A549 treated with DMSO at 1 μM for 4 hours (cell line): ENCODE measurements at places on chromosomes 13 and 19. TPM values are rescaled to one million over a fixed set of nuclear protein-coding genes. Genes with fewer than 3 reads are reported as not detected.

The EBI3 gene
- total RNA-seq: 2.6 to 4.2 TPM (median 2.9 TPM) in 5 replicates

The DGKH gene
- total RNA-seq: 3.9 to 6.3 TPM (median 6.0 TPM) in 5 replicates

The RGL3 gene
- 0.67 to 2.7 TPM (median 2.0 TPM) in 5 replicates for total RNA-seq

The NOVA2 gene
- total RNA-seq: 0.08 to 0.13 TPM (median 0.12 TPM) in 5 replicates

The UBE2L5 gene
- total RNA-seq: not detected in 5 replicates

The PPM1N gene
- total RNA-seq: 6.3 to 7.3 TPM (median 6.6 TPM) in 5 replicates

The PLK5 gene
- 0.03 TPM in 1 of 5 replicates, not detected in the others for total RNA-seq

The CRX gene
- total RNA-seq: not detected in 5 replicates

The NFKBIB gene
- 67.8 to 124 TPM (median 98.4 TPM) in 5 replicates for total RNA-seq

The MEIOSIN gene
- 0.06 to 0.07 TPM (median 0.07 TPM) in 3 of 5 replicates, not detected in the others for total RNA-seq

The ICAM5 gene
- 0.57 to 1.2 TPM (median 0.65 TPM) in 5 replicates for total RNA-seq

The KHSRP gene
- total RNA-seq: 204 to 240 TPM (median 217 TPM) in 5 replicates

The SPACA4 gene
- total RNA-seq: 0.11 TPM in 1 of 5 replicates, not detected in the others

The CBLC gene
- not detected in 5 replicates for total RNA-seq

The ARHGAP33 gene
- 3.5 to 9.2 TPM (median 6.2 TPM) in 5 replicates for total RNA-seq

The KCTD12 gene
- 1.9 to 2.7 TPM (median 2.3 TPM) in 5 replicates for total RNA-seq

The KCTD4 gene
- total RNA-seq: not detected in 5 replicates

The REEP6 gene
- total RNA-seq: 3.7 to 5.9 TPM (median 4.9 TPM) in 5 replicates

The TJP3 gene
- total RNA-seq: 0.38 to 0.73 TPM (median 0.53 TPM) in 5 replicates

The PCDH8 gene
- total RNA-seq: not detected in 5 replicates

The RDH8 gene
- 0.26 to 0.63 TPM (median 0.44 TPM) in 5 replicates for total RNA-seq

The ZNF254 gene
- total RNA-seq: 5.7 to 8.7 TPM (median 6.4 TPM) in 5 replicates

The ASPDH gene
- total RNA-seq: not detected in 5 replicates

The C1QTNF9 gene
- total RNA-seq: not detected in 5 replicates

The DACH1 gene
- not detected in 5 replicates for total RNA-seq

The CD70 gene
- 15.5 to 26.2 TPM (median 23.1 TPM) in 5 replicates for total RNA-seq

The LILRB4 gene
- total RNA-seq: not detected in 5 replicates
